ENCODE measurements at places on chromosomes 7 and 10.

DNA sequence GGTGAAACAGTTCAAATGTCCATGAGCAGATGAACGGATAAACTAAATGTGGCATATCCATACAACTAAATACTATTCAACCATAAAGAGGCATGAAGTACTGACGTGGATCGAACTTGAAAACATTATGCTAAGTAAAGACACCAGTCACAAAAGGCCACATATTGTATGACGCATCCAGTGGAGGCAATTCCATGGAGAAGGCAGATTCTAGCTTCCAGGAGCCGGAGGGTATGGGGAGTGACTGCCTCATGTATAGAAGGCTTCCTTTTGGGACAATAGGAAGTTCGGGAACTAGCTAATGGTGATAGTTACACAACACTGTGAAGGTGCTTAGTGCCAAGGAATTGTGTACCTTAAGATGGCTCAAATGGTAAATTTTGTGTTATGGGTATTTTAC lies 98.4 kb downstream of the VIPR2 start:
- no peak for DNase-seq

DNA sequence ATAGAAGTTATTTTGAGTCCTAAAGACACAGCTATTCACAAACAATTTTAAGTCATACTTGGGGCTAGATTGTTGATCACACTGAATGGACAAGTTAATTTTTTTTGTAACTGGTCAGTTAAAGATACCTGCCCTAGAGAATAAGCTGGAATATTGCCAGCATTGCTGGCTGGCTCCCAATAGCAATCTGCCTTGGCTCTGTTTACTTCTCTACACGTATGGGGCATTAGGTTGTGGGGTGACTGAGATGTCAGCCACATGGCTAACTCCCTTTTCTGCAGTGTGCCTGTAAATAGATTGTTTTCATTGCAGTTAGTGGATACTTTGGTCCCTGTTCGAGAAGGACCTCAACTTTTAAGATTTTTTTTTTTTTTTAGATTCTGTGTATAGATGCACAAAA lies 128.2 kb downstream of the SEMA3E start:
- no peak for DNase-seq

- DNase-seq, result no peak
Observed at GRCh38 chr10:20254078-20254477, 437.8 kb downstream of the PLXDC2 start.

DNA sequence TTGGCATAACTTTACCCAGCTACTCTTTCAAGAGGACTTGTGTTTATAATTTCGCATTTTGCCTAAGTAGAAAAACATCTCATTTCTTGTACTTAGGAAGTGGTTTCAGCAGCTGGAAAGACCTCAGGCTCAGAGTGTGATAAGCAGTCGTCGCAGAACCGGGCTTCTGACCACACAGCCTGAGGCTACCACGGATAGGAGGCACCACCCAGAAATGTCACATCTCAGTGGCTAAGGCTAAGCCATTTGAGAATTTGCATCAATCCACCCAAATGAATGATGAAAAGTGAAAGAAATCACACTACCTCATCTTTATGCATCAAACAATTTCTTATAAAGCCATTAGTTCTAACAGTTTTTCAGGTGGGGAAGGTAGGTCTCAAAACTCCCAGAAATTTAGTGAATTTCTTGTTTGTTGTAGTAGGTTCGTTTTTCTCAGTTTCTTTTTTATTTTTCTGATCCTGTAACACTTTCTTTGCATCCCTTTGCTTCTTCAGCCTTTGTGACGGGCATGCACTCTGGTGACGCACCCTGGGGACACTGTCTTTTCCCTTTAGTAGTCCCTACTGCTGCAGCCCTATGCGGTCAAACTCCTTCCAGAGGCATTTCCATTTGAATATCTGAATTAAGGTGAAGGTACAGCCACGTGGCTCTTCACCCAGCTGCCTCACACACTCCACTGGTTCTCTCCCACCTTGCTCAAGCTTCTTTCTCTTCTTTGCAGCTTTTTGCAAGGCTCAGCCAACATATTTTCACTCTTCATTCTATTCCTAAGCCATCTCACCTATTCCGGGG lies 68.5 kb downstream of the MAP3K8 start:
- peak; percentile 35 for DNase-seq

- DNase-seq, result peak; percentile 35
Observed at GRCh38 chr7:141014125-141014523, 628 bp downstream of the MRPS33 start.

All from brain microvascular endothelial cell (primary cell).